ENCODE measurements at places on chromosomes 6 and 20. TPM values are rescaled to one million over a fixed set of nuclear protein-coding genes. Genes with fewer than 3 reads are reported as not detected.

GRCh38 chr6:14596410-14596809 is 478.8 kb downstream of the CD83 start:
- DNase-seq = peak; percentile 28

DNA sequence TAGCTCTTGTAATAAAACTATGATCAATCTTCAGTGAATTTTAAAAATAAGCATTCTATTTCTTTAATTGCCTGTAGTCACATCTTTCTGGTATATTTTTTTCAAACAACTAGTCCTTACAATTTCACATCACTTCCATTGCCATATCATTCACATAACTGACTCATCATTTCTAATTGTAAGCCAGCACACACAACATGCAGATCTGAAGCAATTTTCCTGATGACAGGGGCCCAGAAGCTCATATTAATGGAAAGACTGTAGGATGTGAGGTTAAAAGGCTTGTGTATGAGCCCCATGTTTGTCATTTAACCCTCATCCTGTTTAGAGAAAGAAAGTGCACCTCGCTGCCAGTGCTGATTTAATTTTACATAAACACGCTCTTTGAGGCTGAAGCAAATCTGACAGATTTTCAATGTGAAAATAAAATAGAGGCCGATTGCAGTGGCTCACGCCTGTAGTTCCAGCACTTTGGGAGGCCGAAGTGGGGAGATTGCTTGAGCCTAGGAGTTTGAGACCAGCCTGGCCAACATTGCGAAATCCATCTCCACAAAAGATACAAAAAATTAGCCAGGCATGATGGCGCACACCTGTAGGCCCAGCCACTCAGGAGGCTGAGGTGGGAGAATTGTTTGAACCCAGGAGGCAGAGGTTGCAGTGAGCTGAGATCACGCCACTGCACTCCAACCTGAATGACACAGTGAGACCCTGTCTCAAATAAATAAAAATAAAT is 40.1 kb upstream of the LTV1 start:
- DNase-seq = no peak

DNA sequence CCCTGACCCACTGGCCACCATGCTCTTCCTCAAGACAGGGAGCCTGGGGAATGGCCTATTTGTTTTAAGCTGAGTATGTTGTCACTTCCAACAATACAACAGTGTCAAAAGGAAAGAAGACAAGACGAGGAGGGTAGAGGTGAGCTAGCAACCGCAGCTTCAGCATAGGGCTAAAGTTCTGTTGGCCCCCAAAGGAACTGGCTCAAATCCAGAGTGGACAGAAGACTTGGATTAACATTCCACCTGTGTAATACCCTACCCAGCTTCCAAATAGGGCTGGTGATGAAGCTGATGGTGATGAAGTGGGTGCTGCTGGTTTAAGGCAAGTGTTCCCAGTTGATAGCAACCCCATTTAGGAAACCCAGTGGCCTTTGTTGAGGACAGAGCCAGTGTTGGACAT is 31.7 kb upstream of the KCNK5 start:
- no peak for DNase-seq

The SLC22A7 gene
- polyA plus RNA-seq = not detected

GRCh38 chr6:4384656-4385055 is 249.3 kb upstream of the ECI2 start:
- DNase-seq = no peak

GRCh38 chr6:134921721-134922261 is 28.1 kb downstream of the ALDH8A1 start:
- no peak for DNase-seq

- DNase-seq = no peak
Observed at GRCh38 chr6:44149369-44150012, 9.1 kb upstream of the CAPN11 start.

The OGFR gene
- polyA plus RNA-seq = 31.9 TPM

GRCh38 chr6:20873425-20874190 is 339.4 kb downstream of the CDKAL1 start:
- peak; percentile 26 for DNase-seq

DNA sequence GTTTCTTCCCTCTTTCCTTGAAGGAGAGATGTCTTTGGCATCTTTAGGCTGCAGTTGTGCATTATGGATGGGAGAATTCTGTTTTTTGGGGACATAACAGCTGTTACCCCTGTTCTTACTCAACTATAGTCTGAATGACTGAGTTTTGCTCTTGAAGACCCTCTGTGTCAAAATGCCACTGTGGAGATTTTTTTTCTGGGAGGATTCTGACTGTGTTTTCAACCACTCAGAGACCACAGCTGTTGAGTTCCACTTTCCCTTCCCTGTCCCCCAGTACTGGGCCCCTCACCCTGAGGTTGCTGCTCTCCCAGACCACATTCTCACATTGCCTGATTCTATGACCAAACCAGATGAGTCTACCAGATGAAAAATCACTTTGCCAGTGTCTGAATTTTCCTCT is 48.1 kb downstream of the NKX2-2 start:
- DNase-seq = no peak

GRCh38 chr6:154569156-154569862 is 58.8 kb upstream of the CNKSR3 start:
- DNase-seq = no peak

DNA sequence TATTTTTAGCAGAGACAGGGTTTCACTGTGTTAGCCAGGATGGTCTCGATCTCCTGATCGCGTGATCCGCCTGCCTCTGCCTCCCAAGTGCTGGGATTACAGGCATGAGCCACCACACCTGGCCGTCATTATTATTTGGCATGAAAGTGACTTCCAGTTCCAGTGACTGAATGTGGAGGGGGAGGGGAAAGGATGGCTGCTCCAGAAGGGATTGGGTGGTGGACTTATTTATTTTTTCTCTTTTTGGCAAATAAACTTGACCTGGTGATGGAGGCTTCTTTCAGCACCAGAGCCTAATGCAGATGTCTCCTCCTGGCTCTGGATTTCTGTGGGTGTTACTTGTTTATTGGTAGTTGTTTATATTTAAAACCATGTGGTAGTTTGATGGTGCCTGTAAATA is 16.9 kb upstream of the SLC22A23 start:
- no peak for DNase-seq

GRCh38 chr6:28651161-28651560 is 125.5 kb downstream of the GPX5 start:
- no peak for DNase-seq

DNA sequence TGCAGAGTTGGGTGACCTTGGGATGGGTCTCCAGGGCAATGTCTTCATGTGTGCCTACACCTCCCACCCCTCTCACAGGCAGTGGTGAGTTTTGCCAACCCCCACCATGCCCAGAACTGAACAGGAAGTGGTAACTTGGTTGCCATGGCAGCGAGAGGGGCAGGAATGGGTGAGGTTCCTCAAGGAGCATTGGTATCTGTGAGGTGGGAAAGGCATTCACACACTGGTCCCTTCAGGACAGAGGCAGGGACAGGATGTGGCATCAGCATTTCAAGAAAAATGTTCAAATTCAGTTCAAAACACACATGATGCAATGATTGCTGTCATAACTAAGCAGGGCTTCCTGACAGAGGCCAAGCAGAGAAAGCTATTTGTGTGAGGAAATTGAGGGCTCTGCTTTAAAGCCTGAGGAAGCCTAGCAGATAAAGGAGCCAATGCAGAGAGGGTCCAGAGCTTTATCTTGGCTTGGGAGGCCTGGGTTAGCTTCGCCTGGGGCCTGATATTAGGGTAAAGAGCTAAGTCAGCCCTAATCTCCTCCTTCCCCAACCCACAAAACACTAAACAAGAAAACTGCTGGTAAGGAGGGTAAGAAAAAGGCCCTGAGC is 551 bp downstream of the TREML2 start:
- peak; percentile 63 for DNase-seq

DNA sequence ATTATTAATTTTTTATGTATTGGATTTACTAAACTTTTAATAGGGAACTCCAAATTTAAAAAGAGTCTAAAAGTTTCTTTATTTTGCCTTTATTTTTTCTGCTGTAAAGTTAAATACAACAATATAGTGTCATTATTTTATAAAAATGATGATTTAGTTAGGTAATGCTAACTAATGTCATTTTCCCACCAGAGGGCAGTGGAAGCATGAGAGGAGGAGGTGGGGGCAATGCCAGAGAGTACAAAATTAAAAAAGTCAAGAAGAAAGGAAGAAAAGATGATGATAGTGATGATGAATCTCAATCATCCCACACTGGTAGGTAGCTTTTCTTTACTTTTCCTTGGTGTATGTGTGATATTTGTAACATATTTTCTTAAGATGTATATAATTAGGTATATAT is 20.2 kb upstream of the FHL5 start:
- DNase-seq = peak; percentile 33

GRCh38 chr20:45138561-45139300 is 14.5 kb upstream of the WFDC12 start:
- DNase-seq = peak; percentile 62

DNA sequence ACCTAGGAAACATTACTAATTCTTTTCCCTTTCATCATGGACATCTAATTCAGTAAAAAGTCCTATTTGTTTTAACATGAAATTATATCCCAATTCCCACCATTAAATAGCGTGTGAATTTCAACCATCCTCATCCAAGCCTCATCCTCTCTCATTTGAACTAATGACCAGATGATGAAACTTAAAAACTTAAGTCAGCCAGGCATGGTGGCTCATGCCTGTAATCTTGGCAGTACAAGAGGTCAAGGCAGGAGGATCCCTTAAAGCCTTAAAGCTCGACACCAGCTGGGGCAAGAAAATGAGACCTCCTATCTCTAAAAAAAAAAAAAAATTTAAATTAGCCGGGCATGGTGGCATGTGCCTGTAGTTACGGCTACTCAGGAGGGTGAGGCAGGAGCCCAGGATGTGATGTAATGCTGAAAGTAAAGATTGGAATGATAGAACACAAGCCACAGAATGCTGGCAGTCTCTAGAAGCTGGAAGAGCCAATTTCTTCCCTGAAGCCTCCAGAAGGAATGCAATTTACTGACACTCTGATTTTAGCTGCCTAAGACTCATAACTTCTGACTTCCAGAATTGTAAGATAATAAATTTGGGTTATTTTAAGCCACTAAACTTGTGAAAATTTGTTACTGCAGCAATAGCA is 27.1 kb upstream of the HAO1 start:
- no peak for DNase-seq
